ENCODE measurements at places on chromosomes 16 and 17.

GRCh38 chr16:79430191-79430678 lies 170.3 kb downstream of the MAF start:
- no peak for DNase-seq

DNA sequence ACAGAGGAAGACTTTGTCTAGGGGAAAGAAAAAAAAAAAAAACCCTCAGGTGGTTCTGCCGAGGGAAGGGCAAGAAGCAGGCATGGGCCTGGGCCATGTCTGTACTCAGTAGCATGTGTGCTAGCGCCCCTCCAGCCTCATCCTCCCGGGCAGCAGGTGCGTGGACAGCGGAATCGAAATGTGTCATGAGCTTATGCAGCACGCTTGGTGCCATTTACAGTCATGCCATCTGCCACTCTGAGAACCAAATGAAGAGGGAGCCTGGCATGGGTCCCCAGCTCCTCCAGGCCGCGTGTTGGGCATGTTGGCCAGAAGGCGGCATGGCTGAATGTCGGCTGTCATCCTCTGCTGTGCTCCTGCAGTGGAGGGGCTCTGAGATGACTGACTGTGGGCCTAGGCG lies 31.4 kb downstream of the CRAMP1 start:
- no peak for DNase-seq

- DNase-seq, result no peak
Measured at GRCh38 chr17:46028374-46028773, 29.3 kb downstream of the STH start.

- no peak for DNase-seq
Measured at GRCh38 chr16:2473446-2473926, 1.4 kb upstream of the TBC1D24 start.

DNA sequence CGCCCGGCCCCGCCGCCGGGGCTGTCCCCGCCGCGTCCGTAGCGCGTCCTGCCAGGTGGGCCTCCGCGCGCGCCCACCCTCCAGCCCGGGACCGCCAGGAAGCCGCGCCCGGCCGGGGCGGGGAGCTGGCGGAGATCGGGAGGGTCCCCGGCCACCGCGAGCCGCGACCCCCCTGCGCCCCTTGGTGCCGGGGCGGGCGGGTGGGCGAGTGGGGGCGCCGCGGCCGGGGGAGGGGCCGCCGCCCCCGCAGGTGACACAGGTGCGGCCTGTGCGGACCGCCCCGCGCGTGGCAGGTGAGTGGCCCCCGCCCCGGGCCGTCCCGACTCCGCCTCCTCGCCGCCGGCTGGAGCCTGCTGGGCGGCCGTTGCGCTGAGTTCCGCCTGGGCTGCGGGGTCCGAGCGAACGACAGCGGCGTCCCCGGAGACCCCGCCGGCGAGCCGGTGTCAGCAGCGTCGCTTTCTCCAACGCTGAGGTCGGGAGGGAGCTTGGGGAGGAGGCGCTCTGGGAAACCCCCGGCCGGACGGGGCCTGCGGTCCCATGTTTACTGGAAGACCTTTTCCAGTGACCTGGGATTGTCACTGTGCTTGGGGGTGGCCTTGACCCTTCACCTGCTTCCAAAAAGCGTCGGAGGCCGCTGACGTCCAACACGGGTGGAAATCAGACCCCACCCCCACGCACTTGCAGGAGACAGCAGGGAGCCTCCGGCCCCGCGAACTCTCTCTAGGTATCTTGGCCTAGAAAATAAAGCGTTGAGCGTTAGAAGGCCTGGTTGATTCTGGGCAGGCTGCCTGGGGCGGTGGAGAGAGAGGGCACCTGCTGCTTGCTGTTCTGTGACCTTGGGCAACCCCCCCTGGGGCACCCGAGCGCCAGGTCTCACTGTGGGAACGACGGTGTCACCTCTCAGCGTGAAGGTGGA lies 542 bp downstream of the KLHL36 start:
- DNase-seq, result no peak

DNA sequence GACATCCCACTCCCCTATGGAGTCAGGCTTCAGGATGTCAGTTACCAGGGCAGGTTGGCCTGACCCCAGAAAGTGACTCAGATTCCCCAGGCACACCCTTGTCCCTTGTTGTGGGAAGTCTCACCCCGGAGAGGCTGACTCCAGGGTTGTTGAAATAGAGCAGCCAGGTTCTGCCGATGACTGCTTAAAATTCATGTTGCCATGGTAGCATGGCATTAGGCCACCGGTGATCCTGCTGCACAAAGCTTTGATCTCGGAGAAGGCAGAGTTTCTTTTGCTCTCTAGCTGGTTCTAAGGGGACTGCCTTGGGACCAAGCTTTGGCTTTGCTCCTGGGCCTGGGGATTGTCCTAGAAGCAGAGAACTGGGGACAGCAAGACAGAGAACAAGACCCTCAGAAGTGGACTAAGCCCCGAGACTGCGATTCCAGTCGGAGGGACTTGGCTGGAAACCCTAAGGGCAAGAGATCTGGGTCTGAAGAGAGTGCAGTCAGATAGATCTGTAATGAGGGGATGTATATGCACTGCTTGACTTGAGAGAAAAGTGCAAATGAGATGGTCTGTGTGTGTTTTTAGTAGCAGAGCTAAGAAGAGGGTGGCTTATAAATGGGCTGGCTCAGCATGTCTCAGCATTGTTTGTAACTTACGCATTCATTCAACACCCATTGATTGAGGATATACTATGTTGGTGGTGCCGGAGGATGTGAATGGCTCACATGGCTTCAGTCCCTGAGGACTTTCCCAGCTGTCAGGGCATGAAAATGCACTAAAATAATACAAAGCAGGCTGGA lies 106.9 kb downstream of the RGS9 start:
- no peak for DNase-seq

GRCh38 chr16:67433131-67433719 lies 2.3 kb downstream of the HSD11B2 start:
- no peak for DNase-seq

DNA sequence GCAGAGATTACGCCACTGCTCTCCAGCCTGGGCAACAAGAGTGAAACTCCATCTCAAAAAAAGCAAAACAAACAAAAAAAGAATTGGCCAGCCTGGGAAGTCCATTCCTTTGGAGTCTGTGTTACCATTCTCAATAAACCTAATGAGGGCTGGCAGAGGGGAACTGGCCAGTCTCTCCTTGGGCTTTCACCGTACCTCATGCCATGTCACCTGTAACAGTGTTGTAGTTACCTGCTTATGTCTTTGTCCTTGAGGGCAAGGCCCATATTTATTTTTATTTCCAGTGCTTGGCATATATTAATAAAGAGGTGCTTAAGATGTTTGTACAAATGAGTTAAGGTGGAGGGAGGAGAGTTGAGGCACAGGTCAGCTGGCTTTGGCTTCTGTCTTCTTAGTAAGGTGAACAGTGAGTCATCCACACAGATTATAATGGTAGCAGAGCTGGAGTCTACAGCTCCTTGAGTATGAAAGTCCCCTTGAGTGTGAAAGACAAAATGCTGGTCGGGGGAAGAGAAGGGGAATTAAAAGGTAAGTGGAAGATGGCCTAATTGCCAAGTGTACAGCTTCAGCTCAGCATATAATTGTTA lies 8.4 kb downstream of the C1QBP start:
- no peak for DNase-seq

DNA sequence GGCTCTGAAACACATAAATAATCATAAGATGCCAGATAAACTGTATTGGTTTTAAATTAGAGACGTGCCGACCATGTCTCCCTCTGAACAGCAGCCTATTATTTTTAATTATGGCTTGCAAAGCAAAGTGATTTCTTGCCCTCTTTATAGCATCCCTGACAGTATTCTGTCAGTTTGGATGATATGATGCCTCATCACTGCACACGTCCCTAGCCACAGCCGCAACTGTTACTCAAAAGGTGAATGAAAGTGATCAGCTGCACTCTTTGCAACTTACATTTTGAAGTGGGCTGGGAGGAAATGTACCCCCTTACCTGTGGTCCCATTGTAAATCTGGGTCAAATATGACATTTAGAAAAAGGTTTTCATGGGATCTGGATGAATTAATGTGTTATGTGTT lies 389.9 kb downstream of the MAF start:
- DNase-seq, result no peak
